ENCODE measurements at places on chromosomes 12 and 14.

DNA sequence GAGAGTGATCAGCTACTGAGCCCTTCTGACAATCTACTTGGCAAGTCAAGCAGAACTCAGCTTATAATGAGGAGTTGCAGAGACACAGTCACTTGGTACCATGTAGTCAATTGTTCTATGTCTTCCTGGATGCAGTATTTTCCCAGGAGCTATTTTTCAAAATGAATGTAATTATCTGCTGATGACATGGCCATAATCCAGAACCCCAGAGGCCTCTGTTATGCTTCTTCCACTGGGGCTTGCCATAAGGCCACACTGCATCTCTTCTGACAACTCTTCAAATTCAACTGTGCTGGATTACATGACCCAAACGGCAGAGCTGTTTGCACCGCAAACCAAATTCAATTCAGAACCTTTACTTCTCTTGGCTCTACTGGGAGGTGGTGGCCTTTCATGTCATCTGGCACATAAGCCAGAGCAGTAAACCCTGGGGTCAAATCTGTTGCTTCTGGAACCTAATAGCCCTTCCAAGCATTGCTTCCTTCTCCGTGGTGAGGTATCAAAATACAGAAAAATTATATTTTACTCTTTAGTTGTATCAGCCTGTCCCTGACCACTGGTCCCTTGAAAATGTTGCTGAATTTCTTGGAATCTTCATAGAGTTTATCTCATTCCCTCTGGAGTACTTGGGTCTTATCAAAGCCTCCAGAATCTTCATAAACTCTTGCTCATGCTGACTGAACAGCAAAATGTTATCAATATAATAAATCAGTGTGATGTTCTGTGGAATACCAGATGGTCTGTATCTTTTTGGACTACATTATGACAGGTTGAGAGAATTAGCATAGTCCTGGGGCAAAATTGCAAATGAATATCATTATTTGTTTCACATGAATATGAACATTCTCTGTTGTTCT is 79.4 kb upstream of the DCN start:
- DNase-seq = no peak

- peak; percentile 89 for DNase-seq
These were observed 51.2 kb downstream of the ATF7IP start for GRCh38 chr12:14416658-14417057.

GRCh38 chr12:127731657-127732056 is 535.3 kb upstream of the TMEM132C start:
- DNase-seq = no peak

GRCh38 chr12:124883263-124884130 is 19.8 kb upstream of the SCARB1 start:
- no peak for DNase-seq

GRCh38 chr12:33752854-33753253 is 269.4 kb upstream of the ALG10 start:
- peak; percentile 80 for DNase-seq

DNA sequence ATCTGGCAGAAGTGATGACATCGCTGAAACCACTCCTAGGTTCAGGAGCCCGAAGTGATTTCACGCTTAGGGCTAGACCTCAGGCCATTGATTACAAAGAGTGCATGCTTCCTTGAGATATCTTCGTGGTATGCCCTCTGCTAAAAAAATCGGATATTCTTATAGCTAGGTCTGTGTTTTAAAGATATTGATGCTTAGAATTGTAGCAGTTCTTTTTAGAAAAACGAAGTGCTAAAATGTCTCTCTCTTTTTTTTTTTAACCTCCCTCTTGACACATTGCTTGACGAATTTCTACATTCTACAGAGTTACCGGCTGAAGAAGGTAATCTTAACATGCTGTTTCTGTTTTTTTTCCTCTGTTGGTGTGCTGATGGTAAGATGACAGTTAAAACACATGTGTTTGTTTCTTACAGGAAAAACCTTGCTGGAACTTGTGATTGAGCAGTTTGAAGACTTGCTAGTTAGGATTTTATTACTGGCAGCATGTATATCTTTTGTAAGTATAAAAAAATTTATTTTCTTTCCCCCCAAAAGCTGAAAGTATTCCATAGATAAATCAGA is 1.3 kb downstream of the ATP2A2 start:
- DNase-seq = peak; percentile 79

DNA sequence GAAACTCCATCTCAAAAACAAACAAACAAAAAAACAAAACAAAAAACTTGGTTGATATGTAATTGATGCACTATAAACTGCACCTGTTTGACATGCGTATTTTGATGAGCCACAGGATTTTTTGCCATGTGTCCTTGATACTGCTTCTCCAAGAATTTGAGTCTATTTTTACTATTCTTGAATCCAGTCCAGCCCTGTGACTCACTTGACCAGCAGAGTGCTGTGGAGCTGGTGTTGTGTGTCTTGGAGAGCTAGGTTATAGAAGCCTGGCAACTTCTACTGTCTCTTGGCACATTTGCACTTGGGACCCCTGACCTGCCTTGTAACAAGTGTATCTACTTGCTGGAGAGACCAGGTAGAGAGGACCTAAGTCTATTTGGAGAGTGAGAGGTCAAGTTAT is 52.0 kb downstream of the KLRG1 start:
- DNase-seq = no peak

DNA sequence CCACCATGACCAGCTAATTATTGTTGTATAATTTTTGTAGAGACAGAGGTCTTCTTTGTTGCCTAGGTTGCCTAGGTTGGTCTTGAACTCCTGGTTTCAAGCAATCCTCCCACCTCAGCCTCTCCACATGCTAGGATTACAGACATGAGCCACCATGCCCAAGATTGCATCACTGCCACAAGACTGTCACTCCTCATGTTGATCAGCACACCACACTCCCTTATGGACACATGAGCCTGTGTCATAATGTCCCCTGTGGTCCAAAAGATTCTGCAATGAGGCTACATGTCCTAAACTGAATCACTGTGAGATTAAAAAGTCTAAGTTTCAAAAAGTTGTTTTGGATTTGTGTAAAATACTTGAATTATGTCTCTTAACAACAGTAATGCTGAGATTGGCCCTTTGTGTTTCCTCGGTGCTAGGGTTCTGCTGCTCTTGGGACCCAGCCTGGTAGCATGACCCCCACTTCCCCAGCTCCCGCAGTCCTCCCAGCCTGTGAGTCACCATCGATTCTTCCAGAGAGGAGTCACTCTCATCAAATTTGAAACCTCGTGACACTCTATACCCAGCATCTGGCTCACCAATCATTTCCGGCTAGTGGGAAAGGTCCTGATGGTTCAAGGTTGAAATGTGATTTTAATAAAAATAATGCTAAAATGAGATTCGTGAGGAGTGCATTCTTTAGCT is 890.9 kb downstream of the VRK1 start:
- no peak for DNase-seq

DNA sequence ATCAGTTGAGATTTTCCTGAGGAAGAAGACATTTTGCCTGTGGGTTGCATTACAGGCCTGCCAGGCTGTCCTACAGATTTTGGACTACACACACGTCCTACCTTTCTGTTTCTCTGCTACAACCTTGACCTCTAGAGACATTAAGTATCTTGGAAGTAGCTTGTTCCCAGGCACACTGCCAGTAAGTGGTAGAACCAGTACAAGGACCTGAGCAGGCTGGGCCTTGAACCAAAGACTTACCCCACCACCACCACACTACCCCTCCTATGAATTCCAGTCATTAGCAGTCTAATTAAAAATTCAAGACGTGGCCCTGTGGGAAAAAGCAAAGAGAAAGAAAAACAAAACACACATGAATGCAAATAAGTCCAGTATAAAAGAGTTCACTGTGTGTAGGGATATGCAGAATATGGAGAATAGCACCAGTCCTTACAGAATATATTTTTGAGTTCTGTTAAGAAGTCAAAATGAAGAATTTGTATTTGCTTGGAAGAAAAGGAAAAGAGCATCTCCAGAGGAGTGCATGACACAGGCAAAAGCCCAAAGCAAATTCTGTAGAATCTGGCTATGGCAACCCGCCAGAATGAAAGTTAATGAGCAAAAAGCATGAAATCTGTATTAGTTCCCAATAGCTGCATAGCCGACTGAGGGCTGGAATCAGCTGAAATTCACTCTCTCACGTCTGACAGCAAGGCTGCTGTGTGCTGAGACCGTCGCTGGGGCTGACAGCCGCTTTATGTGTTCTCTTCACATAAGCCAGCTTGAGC is 74.3 kb upstream of the ST8SIA1 start:
- DNase-seq = no peak

GRCh38 chr12:59398164-59398563 is 197.7 kb upstream of the SLC16A7 start:
- no peak for DNase-seq

DNA sequence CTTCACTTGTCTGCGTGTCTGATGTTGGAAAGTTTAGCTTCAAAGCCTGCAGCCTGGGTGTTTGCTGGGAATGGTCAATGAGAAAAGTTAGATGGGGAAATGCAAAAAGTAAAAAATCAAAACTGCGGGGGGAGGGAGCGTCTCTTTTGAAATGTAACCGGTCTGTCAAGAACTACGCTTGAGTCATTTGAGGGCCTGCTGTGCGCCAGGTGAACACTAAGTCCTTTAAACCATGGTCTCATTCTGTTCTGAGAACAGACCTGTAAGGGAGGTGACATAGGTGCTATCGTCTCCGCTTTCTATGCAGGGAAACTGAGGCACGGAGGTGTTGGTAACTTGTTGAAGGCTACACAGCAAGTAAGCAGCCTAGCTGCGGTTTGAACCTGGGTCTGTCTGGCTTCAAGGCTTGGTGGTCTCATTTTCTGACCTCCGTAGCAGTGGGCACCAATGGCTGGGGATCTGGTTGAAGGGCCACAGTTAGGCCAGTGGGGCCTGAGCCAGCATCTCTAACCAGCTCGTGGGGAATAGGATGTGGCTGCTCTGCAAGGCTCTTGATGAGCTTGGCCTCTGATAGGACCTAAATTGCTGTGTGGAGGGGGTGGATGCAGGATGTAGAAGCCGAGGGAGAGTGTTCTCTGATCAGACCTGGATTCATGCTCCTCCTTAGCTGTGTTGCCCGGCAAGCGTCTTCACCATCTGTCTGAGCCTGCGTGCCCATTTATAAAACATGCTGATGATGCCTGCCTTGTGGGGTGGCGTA is 41.5 kb downstream of the KCTD10 start:
- DNase-seq = no peak

DNA sequence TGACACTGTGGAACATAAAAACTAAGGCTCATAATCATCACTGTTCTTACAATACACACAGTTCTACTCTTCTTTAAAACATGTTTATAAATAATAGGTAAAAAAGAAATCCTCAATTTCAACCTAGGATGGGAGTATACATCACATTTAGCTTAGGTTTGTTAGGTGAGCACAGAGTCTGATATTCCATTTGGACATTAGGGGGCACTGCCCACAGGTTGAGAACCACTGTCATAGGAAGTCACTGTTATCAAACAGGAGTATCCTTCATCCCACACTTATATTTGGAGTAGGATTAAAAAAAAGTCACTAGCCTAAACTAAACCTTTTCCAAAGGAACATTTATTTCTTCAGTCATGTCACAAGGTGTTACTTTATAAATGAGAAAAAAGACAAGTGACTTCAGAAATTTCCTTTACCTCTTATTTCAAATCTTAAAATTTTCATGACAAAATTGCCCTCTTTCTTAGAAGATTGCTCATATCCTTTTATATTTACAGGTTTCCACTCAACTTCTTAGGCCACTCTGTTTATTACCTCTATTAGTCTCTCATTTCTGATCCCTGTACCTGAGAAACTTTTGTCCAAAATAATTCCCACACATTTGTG is 240.6 kb downstream of the CPNE8 start:
- DNase-seq = peak; percentile 73

- no peak for DNase-seq
These were observed 30.3 kb upstream of the STRAP start for GRCh38 chr12:15851919-15852318.

- DNase-seq = no peak
These were observed 373.4 kb downstream of the TMEM121 start for GRCh38 chr14:105899657-105900397.

- DNase-seq = no peak
These were observed 126.9 kb upstream of the PDZRN4 start for GRCh38 chr12:41061192-41061591.

DNA sequence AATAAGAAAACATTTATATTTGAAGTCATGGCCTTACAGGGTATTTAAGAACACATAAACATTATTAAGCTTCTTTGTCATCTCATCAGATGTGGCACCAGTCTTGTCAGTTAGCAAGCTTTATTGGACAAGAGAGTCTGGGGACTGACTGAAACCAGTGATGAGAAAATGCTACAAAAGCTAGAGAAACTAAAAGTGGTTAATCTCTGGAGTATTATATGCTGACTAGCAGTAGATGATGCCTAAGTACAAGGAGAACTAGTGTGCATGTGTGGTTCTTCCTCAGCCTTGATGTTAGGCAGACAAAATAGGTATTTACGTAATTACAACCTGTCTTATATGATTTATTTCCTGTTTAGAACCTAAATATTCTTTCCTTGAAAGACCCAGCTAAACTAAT is 176.5 kb downstream of the CPNE8 start:
- no peak for DNase-seq

DNA sequence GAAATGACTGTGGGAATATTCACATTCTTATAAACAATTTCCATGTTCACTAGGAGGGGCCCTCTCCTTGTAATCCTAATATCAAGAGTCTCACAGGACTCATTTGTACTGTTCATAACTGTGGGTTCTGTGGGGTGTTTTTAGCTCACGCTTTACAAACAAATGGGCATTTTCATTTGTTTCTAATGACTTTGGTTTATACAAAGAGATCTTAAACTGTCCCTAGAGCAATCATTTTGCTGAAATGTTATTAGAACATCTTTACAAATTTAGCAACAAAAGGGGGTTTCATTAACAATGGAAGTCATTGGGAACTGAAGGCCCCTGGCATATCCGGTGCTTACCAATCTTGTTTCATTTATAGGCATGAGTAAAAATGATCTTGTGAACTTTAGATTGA is 370.5 kb downstream of the TRHDE start:
- no peak for DNase-seq

DNA sequence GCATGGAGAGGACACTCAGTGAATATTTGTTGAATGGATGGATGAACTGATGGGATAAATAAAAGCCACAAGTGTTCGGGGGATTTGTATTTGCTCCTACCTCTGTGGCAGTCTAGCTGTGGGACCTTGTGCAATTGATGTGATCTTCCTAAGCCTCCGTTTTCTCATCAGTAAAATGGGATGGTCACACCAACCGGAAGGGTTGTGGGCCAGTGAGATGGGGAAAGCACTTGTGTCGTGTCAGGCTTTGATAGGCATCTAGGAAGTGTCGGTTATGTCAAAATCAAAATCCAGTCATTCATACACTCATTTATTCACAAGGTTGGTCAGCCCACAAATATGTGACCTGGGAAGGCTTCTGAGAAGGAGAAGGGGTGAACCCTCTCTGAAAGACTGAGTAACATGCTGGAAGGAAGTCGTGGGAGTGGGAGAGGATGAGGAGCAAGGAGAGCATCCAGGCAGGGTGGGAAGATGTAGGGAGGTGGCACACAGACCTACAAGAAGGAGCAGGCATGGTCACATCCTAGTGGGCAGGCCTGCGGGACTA is 7.8 kb upstream of the SERPINA9 start:
- DNase-seq = no peak

DNA sequence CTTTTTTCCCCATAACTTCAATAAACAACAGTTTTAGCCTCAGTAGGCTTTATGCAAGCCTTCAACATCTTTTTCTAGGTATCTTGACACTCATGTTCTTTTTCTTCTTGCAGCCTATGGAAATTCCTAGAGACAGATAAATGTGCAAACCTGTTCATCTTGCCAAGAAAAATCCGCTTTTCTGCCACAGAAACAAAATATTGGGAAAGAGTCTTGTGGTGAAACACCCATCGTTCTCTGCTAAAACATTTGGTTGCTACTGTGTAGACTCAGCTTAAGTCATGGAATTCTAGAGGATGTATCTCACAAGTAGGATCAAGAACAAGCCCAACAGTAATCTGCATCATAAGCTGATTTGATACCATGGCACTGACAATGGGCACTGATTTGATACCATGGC is 295.9 kb downstream of the ZFP36L1 start:
- DNase-seq = no peak

All from OCI-M1 (cell line).